ENCODE measurements at places on chromosomes 16 and 17. TPM values are rescaled to one million over a fixed set of nuclear protein-coding genes. Genes with fewer than 3 reads are reported as not detected.

GRCh38 chr16:59392911-59393310 lies 658.8 kb upstream of the GOT2 start:
- DNase-seq: no peak

DNA sequence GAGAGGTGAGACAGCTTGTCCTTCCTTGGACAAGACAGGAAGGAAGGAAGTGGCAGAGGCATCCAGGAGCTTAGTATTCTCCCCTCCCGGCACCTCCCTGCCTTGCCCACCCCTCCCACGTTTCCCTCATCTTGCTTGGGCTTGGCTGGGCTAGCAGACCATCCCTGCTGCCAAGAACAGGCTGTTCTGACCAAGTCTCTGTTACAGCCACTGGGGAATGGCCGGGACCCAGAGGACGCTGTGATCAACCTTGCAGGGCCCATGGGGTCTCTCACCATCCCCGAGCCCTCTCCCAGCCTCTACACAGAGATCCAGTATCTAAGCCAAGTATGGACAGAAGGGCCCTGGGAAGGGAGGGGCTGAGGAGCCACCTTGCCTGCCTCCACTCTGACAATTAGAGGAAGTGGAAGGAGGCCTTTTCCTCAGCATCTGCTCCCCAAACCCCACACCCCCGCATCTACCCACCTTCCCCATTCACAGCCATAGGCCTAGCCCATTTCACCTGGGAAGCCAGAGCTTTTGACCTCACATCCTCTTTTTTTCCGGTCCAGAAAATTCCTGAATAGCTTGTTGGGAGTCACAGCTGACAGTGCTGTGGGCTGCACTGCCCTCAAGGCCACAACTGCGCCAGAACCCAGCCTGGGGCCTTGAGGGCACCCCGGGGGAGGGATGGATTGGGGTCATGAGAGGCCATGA lies 14.1 kb downstream of the CD300LG start:
- no peak for DNase-seq

The IL21R gene
- 0.83 TPM for total RNA-seq

The TSR1 gene
- 72.6 TPM for total RNA-seq

The APOH gene
- total RNA-seq: not detected

All from IMR-90 (cell line).